NCI-H187 (cell line): ENCODE measurements at places on chromosomes 16 and 17.

GRCh38 chr17:32523827-32524552 lies 37.2 kb downstream of the CDK5R1 start:
- DNase-seq = no peak

GRCh38 chr16:1631230-1631629 lies 19.1 kb downstream of the CRAMP1 start:
- DNase-seq = no peak

- DNase-seq = peak; percentile 2
Measured at GRCh38 chr16:15434425-15435215, at the start of gene BMERB1. TSS of gene BMERB1 (plus strand) at chr16:15434588. CDS start at chr16:15434654, 66 bp downstream.

- DNase-seq = no peak
Measured at GRCh38 chr17:76241691-76242255, 1.5 kb upstream of the RNF157 start.

GRCh38 chr17:41060052-41060604 lies at the start of gene KRTAP2-3:
TSS of gene KRTAP2-3 (minus strand) at chr17:41060114. CDS start at chr17:41060050, 64 bp downstream.
- no peak for DNase-seq

- DNase-seq = no peak
Measured at GRCh38 chr17:81491761-81492160, 20.8 kb downstream of the ACTG1 start.

DNA sequence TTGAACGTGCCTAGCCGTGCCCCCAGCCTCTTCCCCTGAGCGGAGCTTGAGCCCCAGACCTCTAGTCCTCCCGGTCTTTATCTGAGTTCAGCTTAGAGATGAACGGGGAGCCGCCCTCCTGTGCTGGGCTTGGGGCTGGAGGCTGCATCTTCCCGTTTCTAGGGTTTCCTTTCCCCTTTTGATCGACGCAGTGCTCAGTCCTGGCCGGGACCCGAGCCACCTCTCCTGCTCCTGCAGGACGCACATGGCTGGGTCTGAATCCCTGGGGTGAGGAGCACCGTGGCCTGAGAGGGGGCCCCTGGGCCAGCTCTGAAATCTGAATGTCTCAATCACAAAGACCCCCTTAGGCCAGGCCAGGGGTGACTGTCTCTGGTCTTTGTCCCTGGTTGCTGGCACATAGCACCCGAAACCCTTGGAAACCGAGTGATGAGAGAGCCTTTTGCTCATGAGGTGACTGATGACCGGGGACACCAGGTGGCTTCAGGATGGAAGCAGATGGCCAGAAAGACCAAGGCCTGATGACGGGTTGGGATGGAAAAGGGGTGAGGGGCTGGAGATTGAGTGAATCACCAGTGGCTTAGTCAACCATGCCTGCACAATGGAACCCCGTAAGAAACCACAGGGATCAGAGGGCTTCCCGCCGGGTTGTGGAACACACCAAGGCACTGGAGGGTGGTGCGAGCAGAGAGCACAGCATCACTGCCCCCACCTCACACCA lies 724 bp downstream of the GAA start:
- no peak for DNase-seq

- no peak for DNase-seq
Measured at GRCh38 chr16:79336437-79337229, 263.9 kb downstream of the MAF start.

DNA sequence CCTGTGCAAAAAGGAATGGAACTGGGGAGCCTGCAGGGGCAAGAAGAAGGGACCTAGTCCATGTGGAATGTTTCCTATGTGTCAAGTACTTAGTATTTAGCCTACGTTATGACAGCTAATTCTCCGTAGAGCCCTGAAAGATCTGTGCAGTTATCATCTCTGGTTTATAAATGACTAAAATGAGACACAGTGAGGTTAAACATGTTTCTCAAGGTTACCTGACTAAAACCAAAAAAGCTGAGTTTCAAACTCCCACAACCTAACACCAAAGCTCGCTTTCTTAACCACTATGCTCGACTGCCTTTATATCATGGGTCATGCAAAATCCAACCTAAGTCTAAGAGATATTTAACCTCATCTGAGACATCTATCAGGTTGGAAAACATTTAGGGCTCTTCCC lies 53.3 kb upstream of the CCL2 start:
- no peak for DNase-seq

DNA sequence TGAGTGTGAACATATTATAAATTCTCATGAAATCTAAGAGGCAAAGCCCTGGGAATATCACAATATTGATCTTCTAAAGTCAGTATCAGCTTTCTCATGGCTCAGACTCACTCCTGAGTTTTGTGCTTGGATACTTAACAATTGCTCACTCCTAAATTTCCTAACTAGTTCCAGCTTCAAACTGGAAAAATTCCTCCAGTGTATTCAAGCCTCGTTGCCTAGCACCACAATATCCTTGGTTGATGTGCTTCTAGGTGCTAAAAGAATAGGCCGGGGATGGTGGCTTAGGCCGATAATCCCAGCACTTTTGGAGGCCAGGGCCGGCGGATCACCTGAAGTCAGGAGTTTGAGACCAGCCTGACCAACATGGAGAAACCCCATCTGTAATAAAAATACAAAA lies 62.5 kb downstream of the XYLT1 start:
- DNase-seq = no peak

DNA sequence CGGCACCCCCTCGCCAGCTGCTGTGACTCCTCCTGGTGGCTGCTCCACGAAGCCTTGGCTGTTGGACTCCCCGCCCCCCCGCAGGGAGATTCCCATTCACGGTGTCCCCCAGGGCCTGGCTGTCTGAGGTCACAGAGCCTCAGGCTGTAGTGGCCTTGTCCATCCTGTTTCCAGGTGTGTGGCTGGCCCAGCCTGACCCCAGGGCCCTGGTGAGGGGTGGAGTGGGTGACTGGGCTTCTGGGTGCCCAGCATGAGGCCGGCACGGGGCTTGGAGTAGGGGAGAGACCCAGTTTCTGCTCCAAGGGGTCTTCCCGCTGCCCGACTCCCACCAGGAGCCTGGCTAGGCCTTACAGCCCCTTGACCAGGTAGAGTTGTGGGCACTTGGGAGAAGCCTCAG lies 10.4 kb downstream of the PRSS27 start:
- DNase-seq = no peak

DNA sequence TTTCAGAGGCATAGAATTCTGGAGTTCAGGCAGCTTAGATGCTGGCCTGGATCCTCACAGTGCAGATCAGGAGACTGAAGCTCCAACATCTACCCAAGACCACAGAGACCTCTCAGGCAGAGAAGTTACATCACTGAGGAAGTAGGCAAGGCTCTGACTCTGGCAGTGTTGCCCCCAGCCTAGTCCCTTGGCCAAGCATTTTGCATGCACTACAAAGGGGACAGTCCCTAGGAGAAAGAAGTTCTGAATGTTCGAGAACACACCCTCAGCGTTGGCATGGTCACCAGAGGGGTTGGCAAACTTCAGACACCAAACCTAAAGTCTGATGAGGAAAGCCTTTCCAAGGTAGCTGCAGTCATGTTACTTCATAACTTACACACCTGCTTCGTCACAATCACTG lies 2.5 kb downstream of the RANBP10 start:
- no peak for DNase-seq

- no peak for DNase-seq
Measured at GRCh38 chr17:38575781-38576180, 30.0 kb downstream of the SRCIN1 start.

DNA sequence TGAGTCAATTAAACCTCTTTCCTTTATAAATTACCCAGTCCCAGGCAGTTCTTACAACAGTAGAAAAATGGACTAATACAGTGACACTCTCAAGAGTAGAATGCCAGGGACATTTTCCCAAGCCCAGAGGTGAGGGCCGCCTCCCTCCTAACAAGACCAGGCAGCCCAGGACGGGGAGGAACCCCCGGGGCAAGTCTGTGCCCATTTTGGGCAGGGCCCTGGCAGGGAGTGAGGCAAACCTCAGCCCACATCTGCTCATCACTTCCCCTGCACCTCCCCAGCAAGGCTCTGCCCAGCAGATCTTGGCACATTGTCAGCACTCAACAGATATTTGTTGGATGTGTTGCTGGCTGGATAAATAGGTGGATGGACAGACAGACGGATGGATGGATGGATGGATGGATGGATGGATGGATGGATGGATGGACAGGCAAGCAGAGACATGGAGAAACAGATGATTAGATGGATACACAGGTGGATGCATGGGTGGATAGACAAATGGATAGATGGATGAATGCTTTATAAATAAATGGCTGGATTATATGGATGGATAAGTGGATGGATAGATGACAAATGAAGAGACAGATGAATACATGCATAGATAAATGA lies 271.3 kb downstream of the PARN start:
- no peak for DNase-seq

DNA sequence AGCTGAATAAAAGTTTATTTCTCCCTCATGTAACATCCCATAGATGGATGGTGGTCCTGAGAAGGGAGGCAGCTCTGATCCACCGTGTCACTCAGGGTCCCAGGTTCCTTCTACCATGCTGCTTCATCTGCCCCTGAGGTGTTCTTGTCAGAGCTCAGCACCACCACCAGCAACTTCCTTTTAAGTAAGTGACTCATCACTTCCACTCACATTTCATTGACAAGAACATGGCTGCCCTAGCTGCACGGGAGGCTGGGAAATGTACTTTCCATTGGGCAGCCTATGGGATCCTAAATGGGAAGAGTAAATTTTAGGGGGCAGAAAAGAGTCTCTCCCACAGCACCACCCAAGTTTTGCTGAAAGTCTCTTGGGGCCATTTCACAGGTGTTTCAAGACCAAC lies 134.7 kb downstream of the USP31 start:
- DNase-seq = no peak

- DNase-seq = no peak
Measured at GRCh38 chr16:51821527-51821926, 670.5 kb upstream of the SALL1 start.

GRCh38 chr17:60325730-60326524 lies 66.0 kb downstream of the USP32 start:
- DNase-seq = no peak

DNA sequence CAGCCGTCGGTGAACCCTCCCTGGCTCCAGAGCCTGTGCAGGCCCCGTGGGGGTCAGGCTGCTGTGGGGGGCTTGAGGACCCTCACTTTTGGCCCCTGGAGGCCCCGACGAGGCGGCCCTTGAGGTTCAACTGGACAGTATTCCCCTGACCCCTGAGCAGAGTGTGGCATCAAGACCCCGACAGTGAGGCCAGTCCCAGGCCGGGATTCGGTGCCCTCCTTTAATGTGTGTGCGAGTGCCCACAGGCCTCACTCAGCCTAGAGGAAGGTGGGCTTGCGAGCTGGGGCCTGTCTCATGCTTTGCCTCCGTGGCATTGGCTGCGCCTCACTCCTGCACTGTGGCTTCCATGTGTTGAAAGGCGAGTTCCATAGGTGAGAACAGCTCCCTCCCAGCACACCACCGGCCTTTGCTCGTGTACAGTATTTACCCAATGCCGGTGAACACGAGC lies 94.5 kb downstream of the METRNL start:
- DNase-seq = no peak

GRCh38 chr16:8720080-8720966 lies 45.9 kb downstream of the ABAT start:
- peak; percentile 78 for DNase-seq

DNA sequence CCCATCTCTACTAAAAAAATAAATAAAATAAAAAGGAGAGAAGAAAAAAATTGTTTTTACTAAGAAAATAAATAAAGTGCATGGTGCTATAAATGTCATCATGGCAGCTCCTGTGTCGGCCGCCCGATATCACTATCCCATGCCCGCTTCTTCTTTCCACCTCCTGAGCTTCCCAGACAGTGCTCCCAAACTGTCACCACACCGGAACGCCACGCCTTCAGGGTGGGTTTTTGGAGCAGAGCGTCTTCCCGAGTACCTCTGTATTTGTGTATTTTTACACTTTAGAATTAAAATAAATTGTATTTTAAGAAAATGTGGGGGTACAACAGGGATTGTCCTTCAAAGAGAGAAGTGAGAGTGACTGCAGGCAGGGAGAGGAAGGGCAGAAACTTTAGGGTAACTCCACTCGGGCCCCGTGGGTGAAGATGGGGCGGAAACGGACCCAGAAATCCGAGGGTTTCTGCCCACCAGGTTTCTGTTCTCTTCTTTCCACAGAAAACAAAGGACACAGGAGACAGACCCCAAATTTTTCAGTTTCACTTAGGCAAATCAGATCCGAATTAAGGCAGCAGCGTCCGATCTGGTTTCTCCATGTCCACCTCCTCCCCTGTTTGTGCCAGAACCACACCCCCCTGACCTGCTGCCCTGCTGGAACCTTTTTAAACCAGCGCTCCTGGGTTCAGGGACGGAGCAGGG lies 3.6 kb upstream of the ITGAX start:
- DNase-seq = no peak
